CD4-positive, alpha-beta memory T cell (primary cell): ENCODE measurements at places on chromosomes 11 and 22. TPM values are rescaled to one million over a fixed set of nuclear protein-coding genes. Genes with fewer than 3 reads are reported as not detected.

WNT11 gene
- 0.93 TPM for total RNA-seq

NXPE1 gene
- total RNA-seq = not detected

CCDC15 gene
- total RNA-seq = 2.6 TPM

DNA sequence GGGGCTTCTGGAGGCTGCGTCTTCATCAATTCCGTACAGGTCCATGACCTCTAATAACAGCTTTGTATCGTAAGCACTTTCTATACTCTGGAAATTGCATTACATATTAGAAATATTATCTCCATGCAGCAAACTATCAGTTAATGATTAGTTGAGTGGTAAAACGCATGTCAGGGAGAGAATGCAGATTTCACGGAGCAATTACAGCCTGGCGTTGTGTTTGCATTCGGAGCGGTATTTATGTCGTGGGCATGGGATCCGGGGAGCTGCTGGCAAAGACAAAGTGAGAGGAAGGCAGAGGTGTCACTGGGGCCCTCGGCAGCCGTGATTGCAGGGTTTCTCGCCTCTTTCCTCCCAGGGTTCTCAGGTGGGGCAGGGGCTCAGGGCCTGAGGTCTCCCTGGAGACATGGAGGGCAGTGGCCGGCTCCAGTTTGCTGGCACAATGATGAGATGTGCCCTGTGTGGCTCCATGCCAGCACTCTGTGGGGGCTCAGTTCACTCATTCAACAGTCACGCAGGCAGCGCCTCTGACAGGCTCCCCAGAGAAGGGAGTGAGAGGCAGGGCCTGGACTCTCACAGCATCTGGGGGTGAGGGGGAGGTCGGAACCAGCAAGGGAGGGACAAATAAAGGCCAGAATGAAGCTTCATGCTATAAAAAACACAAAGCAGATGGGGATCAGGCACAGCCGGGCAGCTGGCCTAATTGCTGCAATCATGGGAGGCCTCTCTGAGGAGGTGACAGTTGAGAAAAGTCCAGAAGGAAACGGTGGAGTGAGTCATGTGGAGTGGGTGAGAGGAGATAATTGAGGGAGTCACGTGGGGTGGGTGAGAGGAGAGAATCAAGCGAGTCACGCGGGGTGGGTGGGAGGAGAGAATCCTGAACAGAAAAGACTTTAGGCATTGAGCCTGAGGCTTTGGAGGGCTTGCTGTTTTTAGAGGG lies 1002.7 kb downstream of the BRD1 start:
- H3K36me3 ChIP-seq = no peaks in the 10 kb centered on the region
- no peak overlapping the region for H3K4me3 ChIP-seq
- no peak overlapping the region for H3K27ac ChIP-seq

GRCh38 chr22:35480627-35481550 lies 59.7 kb upstream of the RASD2 start:
- H3K36me3 ChIP-seq = no peaks in the 10 kb centered on the region
- no peak overlapping the region for H3K4me3 ChIP-seq
- no peak overlapping the region for H3K27ac ChIP-seq
- no peaks in the 10 kb centered on the region for H3K4me1 ChIP-seq
- H3K27me3 ChIP-seq = no peaks in the 10 kb centered on the region

DNA sequence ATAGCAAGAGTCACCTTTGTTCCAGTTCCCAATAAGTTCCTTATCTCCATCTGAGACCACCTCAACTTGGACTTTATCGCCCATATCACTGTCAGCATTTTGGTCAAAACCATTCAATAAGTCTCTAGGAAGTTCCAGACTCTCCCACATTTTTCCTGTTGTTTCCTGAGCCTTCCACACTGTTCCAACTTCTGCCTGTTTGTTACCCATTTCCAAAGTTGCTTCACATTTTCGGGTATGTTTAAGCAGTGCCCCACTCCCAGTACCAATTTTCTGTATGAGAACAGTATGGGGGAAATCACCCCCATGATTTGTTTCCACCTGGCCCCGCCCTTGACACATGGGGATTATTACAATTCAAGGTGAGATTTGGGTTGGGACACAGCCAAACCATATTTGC lies 26.7 kb downstream of the BCL2L13 start:
- no peaks in the 10 kb centered on the region for H3K27me3 ChIP-seq
- H3K36me3 ChIP-seq = peaks cover 17% of the 10 kb centered on the region
- H3K27ac ChIP-seq = no peak overlapping the region
- H3K4me1 ChIP-seq = no peaks in the 10 kb centered on the region
- DNase-seq = no peak

DNA sequence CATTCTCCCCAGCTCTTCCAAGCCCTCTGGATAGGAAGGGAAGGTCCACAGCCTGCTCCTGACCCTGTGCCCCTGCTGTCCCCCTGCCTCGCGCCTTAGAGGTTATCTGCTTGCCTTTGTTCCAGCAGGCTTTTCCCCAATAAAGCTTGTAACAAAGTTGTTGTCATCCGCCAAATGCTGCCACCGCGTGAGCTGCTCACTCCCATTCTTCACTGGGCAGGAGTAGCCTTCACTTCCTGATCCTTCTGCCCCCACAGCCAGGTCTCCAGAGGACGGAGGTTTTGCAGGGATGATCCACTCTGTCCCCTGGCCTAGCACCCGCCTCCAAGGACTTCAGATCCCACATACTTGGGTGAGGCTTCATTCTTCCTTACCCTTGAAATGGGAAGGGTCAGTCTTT lies 94.0 kb upstream of the RASSF10 start:
- no peaks in the 10 kb centered on the region for H3K27me3 ChIP-seq
- no peak for DNase-seq
- H3K27ac ChIP-seq = no peak overlapping the region
- H3K4me1 ChIP-seq = no peaks in the 10 kb centered on the region
- H3K36me3 ChIP-seq = no peaks in the 10 kb centered on the region
- no peak overlapping the region for H3K4me3 ChIP-seq

- no peak for DNase-seq
- H3K27ac ChIP-seq = no peak overlapping the region
- no peak overlapping the region for H3K4me3 ChIP-seq
- H3K4me1 ChIP-seq = no peaks in the 10 kb centered on the region
- no peaks in the 10 kb centered on the region for H3K36me3 ChIP-seq
These were observed 53.2 kb downstream of the GRIK4 start for GRCh38 chr11:120564573-120565311.

GRCh38 chr11:16605389-16605893 lies 133.0 kb upstream of the C11orf58 start:
- H3K36me3 ChIP-seq = no peaks in the 10 kb centered on the region
- no peak for DNase-seq
- peaks cover 69% of the 10 kb centered on the region for H3K27me3 ChIP-seq
- peak overlapping the region; percentile 37 for H3K4me3 ChIP-seq
- peaks cover 41% of the 10 kb centered on the region for H3K4me1 ChIP-seq

GRCh38 chr22:43100225-43100624 lies 10.3 kb upstream of the BIK start:
- H3K4me3 ChIP-seq = no peak overlapping the region
- H3K36me3 ChIP-seq = no peaks in the 10 kb centered on the region
- H3K4me1 ChIP-seq = peaks cover 8% of the 10 kb centered on the region
- H3K27ac ChIP-seq = no peak overlapping the region

DNA sequence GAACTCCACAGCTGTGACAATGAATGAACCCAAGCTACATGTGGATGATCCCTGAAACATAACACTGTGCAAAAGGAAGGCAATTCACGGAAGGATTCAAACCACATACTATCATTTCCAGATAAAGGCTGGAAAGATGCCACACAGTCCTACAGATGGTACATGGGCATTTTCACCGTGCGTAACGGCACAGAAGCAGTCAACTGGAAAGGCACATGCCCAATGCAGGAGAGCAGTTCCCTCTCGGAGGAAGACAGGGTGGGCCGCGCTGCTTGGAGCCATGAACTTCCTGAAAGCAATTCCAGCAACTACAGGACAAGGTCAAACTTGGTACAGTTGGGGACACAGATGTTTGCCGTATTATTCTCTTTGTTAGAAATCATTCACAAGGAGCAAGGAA lies 103.7 kb downstream of the SHANK2 start:
- DNase-seq = no peak
- no peak overlapping the region for H3K4me3 ChIP-seq
- no peaks in the 10 kb centered on the region for H3K4me1 ChIP-seq
- no peaks in the 10 kb centered on the region for H3K27me3 ChIP-seq
- no peaks in the 10 kb centered on the region for H3K36me3 ChIP-seq

GRCh38 chr11:121351083-121351630 lies 58.6 kb downstream of the SC5D start:
- no peak for DNase-seq
- no peaks in the 10 kb centered on the region for H3K4me1 ChIP-seq
- no peaks in the 10 kb centered on the region for H3K36me3 ChIP-seq
- H3K27me3 ChIP-seq = no peaks in the 10 kb centered on the region
- no peak overlapping the region for H3K4me3 ChIP-seq
- H3K27ac ChIP-seq = no peak overlapping the region

DNA sequence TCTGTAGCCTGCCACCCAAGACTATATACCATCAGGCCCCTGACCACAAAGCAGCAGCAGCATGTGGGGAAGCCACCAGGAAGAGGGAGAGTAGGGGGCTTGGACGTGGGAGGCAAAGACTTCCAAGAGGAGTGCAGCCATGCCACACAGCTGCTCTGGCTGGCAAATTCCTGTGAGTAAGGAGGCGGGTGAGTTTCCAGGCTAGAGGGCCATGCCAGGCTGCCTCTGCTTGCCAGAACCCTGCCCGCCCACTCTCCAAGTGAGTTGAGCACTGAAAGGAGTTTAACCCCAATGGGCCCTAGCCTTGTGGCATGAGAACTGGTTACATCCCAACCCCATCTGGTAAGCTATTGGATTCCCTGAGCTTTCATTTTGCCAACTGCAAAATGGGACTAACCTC lies 4.7 kb upstream of the DGAT2 start:
- no peak for DNase-seq
- H3K36me3 ChIP-seq = no peaks in the 10 kb centered on the region
- H3K4me3 ChIP-seq = no peak overlapping the region
- H3K27me3 ChIP-seq = no peaks in the 10 kb centered on the region
- no peak overlapping the region for H3K27ac ChIP-seq

GRCh38 chr22:37672920-37673455 lies 2.4 kb upstream of the LGALS1 start:
- H3K36me3 ChIP-seq = no peaks in the 10 kb centered on the region
- H3K4me3 ChIP-seq = no peak overlapping the region
- DNase-seq = no peak

DNA sequence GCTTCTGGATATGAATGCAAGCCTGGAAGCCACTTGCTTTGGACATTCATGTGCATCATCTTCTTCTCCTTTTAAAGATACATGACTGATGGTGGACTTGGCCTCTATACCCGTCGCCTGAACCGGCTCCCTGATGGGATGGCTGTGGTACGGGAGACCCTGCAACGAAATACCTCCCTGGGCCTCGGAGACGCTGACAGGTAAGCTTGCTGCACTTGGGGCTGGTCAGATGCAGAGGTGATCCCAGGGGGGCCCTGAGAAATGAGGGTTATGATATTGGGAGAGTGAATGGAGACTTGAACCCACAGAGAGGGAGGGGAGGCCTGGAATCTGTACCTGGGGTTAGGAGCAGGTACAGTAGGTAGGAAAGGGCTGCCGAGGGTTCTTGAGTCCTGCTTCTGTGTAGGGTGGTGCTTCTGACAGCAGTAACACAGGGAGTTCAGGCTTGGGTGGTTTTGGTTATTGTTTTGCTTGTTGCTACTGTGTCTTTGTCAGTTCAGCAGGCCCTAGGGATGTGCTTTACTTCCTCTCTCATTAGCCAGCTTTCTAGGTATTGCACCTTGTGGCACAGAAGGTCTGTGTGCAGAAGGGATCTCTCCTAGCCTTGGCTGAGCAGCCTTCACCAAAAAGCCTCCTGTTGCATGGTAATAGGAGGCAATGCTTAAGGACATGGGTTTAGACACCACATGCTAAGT lies 176.1 kb downstream of the DBX1 start:
- no peaks in the 10 kb centered on the region for H3K4me1 ChIP-seq
- DNase-seq = no peak
- no peaks in the 10 kb centered on the region for H3K36me3 ChIP-seq
- no peaks in the 10 kb centered on the region for H3K27me3 ChIP-seq

GRCh38 chr11:17354601-17354991 lies 3.0 kb downstream of the NCR3LG1 start:
- H3K27ac ChIP-seq = no peak overlapping the region
- no peaks in the 10 kb centered on the region for H3K27me3 ChIP-seq
- no peaks in the 10 kb centered on the region for H3K36me3 ChIP-seq
- peak; percentile 71 for DNase-seq
- no peak overlapping the region for H3K4me3 ChIP-seq
- peaks cover 29% of the 10 kb centered on the region for H3K4me1 ChIP-seq

DNA sequence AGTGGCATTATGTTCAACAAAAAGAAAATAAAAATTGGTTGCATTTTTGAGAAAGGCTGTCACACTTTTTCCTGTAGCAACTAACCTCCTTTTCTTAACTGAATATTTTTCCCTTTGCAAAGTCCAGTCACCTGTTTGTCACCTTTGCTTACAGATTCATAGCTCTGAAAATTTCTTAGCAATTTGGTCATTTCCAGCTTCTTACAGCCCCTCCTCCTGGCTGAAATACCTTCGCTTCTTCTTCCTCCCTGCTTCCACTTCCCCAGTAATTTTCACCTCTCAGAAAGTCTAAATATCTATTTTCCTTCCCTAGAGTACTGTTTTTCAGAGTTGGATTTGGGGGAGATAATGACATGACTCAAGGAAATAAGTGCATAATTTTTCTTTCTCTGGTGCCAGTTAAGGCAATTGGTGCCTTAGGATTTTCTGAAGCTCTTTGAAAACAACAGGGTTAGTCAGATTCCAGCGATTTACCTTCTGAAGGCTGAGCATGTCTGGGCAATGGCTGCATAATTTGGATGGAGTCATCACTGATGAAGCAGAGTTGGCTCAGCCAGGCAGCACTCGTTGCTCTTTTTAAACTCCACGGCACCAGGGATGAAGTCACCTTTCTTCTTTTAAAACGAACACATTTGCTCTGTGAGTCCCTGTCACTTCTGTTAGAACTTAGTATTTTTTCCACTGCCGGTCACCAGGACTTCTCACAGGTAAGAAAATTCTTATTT lies 62.1 kb upstream of the AMOTL1 start:
- no peak for DNase-seq
- H3K4me1 ChIP-seq = no peaks in the 10 kb centered on the region
- no peaks in the 10 kb centered on the region for H3K36me3 ChIP-seq
- H3K4me3 ChIP-seq = no peak overlapping the region
- H3K27ac ChIP-seq = no peak overlapping the region

- no peaks in the 10 kb centered on the region for H3K27me3 ChIP-seq
- H3K4me3 ChIP-seq = no peak overlapping the region
- H3K36me3 ChIP-seq = no peaks in the 10 kb centered on the region
- H3K4me1 ChIP-seq = no peaks in the 10 kb centered on the region
These were observed 1434.7 kb downstream of the BRD1 start for GRCh38 chr22:48393041-48393370.

DNA sequence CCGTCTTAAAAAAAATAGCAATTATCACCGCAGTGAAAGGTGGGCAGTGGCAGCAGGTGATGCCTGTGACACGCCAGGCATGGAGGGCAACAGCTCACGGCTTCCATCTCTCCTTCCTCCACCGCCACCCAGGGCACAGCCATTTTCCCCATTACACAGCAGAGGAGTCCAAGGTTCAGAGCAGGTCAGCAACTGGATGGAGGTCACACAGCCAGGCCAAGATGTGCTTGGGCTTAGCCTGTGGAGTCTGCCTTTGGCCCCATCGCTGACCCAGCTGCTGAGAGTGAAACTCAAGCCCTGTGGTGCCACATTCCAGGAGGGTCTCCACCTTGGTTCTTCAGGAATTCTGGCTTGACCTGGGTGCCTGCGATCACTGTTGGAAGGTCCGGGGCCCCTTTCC lies 411.1 kb downstream of the SHANK2 start:
- no peak for DNase-seq
- H3K36me3 ChIP-seq = no peaks in the 10 kb centered on the region
- no peaks in the 10 kb centered on the region for H3K4me1 ChIP-seq
- H3K4me3 ChIP-seq = no peak overlapping the region
